C1 segment of cervical spinal cord (tissue), 14 donors: ENCODE measurements at places on chromosomes 7 and 10.
A peak's percentile ranks its signal among the peaks of the same experiment; 100 is the strongest.

DNA sequence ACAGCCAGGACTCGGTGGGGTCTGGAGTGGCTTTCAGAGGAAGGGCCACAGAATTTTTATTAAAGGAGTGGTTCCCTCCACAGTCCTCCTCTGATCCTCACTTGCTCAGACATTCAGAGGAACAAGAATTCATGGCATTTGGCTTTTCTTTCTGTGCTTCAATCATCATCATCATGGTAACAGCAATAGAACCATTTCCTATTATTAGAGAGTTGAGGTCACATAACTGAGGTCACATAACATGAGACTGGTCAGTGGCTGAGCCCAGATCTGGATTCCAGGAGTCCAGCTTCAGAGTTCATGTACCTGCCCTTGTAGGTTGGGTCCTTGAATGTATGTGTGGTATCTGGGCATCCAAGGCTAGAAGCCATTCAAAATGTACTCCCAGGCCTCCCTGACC is 177.3 kb upstream of the GRB10 start:
- DNase-seq = no peak

GRCh38 chr7:904847-905246 is 28.5 kb downstream of the GET4 start:
- no peak for DNase-seq

DNA sequence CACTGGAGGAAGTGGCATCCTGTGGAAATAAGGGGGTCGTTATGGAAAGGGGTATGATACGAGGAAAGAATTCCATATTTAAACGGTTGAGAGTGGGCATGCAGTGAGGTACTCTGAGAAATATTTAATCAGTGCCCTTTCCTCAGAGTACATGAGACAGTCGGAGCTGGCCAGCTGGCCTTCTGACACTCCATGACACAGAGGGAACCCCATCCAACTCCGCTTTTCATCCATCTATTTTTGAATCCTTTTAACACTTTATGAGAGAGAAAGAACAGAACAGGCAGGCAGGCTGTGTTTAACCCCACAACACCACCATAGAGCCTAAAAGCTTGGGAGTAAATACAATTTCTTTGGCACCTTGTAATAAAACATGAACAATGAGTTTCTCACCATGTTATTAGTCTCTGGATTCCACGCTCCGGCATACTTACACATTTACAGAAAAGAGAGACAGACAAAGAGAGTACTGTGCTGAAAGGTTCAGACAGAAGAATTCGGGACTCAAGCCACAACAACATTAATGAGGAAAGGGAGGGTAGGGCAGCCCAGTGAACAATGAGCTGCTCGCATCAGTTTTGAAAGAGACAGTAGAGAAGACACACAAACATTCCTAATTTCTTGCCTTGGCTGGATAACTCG is 124.2 kb upstream of the PDLIM1 start:
- no peak for DNase-seq

GRCh38 chr10:14571866-14572507 is 202.7 kb downstream of the FAM107B start:
- peak; percentile 13 for DNase-seq

DNA sequence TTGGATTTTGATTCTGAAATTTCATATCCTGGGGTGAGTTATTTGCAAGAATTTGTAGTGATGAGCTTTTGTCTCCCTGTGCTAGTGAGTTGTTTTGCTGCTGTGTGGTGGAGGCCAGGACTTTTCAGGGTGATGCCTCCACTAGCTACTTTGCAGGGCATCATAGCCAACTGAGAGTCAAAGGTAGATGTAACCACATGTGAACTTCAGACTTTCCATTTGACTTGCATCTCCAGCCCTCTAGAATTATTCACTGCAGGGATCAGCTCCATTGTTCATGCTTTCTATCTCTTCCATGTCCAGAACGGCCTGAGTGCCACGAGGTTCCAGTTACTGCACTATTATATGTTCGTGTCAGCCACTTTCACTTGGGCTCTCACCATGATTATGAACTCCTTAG is 534.3 kb downstream of the GRM8 start:
- DNase-seq = no peak

DNA sequence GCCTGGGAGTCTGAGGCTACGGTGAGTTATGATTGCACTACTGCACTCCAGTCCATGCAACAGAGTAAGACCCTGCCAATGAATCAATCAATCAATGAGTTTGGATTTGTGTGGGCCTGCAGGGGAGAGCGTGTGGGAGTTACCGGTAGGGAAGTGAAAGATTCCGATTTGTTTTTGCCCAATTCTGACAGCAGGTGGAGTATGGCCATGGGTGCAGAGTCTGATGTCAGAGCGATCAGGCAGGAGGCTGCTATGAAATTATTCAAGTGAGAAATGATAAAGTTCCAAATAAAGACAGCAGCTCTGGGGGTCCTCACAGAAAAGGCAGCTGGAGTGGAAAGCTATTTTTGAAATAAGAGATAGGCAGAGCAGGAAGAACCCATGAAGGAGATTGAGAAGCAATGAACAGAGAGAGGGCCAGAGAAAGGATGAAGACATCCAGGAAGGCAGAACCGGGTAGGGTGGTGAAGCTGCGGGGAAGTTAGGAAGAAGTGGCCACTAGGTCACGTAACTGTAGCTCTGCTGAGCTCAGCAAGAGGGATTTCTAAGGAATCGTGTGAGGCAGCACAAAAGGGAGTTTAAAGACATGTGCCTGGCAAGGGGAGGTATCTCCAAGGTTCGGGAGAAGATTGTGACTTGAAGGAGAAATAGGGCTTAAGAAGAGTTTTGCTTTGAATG is 93.7 kb upstream of the NMT2 start:
- no peak for DNase-seq

- no peak for DNase-seq
These were observed 236.9 kb downstream of the REEP3 start for GRCh38 chr10:63758080-63758479.

DNA sequence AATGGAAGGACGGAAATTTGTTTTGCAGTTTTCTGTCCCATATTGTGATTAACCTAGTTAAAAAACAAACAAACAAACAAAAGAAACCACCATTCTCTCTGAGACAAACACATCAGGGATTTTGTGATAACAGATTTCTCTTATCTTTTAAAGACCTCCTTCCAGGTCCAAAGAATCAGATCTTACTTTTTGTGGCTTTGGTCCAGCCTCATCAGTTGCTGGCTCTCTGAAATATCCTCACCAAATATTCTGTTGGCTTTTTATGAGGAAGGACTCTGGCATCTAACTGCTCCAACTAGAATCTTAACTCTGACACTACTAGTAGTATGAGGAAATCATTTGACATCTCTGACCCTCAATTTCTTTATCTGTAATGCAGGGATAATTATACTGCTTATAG is 4.8 kb downstream of the FAM204A start:
- DNase-seq = no peak

GRCh38 chr7:45699726-45700390 is 125.7 kb downstream of the ADCY1 start:
- no peak for DNase-seq

DNA sequence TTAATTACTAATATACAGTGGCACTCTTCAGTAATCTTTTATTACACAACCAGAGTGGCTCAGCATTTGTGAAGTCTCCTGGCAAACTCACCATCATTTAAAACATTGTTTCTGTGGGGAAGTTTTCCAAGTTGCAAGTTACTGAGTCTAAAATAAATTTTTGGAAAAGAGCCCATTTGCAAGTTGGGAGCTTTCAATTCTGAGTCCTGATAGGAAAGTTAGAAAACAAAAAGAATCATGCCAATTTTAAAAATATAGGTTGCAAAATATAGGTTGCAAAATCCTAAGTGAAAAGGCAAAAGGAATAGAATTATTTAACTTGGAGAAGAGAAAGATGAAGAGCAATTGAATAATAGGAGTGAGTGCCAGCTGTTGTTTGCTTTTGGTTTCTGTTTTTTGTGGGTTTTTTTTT is 378.8 kb upstream of the C7orf33 start:
- no peak for DNase-seq

- no peak for DNase-seq
These were observed 10.2 kb downstream of the APBB1IP start for GRCh38 chr10:26448292-26448691.

DNA sequence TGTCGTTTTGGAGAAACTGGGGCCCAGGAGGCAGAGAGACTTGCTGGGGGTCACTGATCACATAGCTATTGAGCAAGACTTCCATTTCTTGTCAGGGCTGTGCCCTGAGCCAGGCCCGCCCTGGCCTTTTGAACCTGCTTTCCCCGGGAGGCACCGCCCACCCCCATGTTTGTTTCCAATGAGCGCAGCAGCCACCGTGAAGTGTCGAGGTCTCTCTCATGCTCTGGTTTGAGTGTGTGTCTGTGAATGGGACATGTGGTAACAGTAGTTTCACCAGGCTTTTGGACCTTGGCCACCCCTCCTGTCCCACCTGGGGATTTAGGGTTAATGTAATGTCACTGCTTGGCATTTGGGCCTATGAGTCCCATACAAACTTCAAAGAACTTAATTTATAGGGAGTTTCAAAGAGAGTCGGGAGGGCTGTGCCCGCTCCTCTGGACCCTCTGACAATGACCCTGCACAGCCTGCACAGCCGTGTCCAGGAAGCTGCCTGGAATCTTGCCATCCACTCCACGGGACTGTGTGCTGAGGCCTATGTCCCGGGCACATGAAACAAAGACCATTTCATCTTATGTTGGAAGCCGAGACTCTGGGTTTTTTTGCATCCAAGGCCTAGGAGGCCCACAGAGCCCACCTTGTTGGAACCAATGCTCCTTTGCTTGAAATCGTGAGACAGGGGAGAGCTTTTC is 6.3 kb downstream of the PRF1 start:
- peak; percentile 23 for DNase-seq

DNA sequence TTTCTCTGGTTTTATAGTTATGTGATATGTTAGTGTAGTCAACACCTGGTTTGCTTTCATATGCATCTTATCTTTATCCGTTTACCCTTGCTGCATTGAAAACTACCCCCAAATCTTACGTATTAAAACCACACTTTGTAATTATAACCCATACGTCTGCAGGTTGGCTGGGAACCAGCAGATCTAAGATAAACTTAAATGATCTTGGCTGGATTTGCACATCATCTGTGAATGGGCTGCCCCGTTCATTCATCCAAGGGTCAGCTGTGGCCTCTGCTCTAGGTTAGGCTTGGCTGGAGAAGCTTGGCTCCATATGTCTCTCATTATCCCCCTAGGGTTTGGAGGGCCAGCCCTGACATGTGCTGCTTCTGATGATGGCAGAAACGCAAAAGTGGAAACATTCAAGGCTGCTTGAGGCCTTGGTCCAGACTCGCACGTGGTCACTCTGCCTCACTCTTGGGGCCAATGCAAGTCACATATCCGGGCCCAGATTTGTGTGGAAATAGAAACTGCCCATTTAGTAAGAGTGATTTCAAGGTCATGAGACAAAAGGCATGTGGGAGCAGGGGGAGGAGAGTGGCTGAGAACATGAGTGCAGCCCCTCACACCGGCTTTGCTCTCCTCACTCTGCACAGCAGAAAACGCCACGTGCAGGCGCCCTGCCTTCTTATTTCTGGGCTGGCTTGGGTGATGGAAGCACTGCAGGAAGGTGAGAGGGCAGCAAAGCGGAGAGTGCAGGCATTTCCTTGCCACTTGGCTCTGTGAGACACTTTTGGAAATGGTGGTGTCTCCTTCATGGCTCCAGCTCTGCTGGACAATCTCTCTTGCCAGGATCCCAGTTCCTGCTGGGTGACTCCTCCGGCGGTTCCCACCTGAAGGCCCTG is 553.8 kb downstream of the GLRX3 start:
- no peak for DNase-seq

- no peak for DNase-seq
These were observed 7.4 kb upstream of the TTYH3 start for GRCh38 chr7:2624293-2624886.

GRCh38 chr10:77186936-77187335 is 450.7 kb downstream of the KCNMA1 start:
- no peak for DNase-seq

DNA sequence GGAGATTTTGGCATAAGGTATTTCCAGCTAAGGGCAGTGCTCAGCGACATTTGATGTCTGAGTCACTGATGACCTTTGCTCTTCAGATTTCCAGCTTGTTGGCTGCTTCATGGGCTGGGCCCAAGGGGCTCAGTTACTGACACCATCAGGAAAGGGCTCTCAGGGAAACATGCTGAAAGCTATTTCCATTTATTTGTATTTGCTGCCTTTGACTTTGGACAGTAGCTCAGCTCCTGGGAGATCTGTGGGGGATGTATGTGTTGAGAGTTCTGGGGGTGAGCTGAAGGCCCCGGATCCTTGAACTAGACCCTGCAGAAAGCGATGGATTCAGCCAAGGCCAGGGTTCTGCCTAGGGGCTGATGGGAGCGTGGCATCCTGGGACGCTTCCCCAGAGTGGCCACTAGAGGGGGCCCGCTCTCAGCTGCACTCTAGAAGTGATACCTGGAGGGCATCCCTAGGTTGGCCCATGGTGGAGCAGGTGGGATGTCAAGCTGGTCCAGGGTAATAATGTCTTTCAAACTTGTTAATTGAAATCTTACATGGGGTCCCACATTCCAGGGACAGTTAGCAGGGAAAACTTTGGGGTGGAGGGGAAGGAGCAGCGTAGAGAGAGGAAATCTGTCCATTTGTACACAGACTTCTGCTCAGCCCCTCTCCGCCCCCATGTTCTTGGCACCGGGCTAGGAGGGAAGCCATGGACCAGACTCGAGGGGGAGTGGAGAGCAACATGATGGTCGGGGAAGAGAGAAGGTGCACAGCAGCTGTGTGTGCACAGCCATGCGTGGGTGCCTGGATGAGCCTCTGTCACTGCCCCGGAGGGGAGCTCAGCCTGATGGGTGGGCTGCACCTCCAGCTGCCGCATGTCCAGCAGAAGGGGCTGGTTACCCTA is 3.0 kb upstream of the BTBD16 start:
- no peak for DNase-seq

- no peak for DNase-seq
These were observed 6.9 kb downstream of the MYOF start for GRCh38 chr10:93475227-93475626.

GRCh38 chr7:26670290-26670689 is 194.1 kb downstream of the SKAP2 start:
- no peak for DNase-seq

GRCh38 chr10:132689721-132690360 is 96.1 kb downstream of the NKX6-2 start:
- no peak for DNase-seq

GRCh38 chr10:124075231-124075955 is 18.0 kb downstream of the CHST15 start:
- peak; percentile 78 for DNase-seq

DNA sequence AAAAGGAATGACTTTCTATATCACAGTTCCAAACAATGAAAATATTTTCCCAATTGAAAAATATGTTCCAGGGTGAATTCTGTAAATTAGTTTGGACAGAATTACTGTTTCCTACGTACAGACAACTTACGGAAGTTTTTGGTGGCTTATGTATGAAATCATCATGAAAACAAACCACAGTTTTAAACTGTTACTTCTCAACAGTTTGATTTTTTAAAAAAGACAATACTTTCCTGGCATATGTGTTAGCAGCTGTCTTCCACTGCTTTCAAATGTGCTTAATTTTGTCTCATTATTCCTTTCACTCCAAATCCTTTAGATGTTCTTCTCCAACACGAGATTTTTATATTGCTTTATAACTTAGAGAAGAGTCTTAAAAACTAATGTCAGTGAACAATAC is 56.2 kb downstream of the SEMA3A start:
- DNase-seq = no peak

GRCh38 chr10:70558295-70558694 is 44.2 kb downstream of the PRF1 start:
- DNase-seq = no peak
